ENCODE measurements at places on chromosomes 12 and 14. TPM values are rescaled to one million over a fixed set of nuclear protein-coding genes. Genes with fewer than 3 reads are reported as not detected.

PLEKHD1 gene
- polyA plus RNA-seq = 0.06 TPM

CPNE6 gene
- polyA plus RNA-seq = not detected

PTCSC3 gene
- polyA plus RNA-seq = not detected

FOXG1 gene
- not detected for polyA plus RNA-seq

RPL41 gene
- polyA plus RNA-seq = 7,268 TPM

OAS2 gene
- polyA plus RNA-seq = 50.9 TPM

TAS2R8 gene
- not detected for polyA plus RNA-seq

CRIP1 gene
- 1,031 TPM for polyA plus RNA-seq

Data from CD8-positive, alpha-beta memory T cell (primary cell).